Hematopoietic multipotent progenitor cell treated with erythropoietin and hydrocortisone succinate and interleukin-3 and kit ligand, for 4 days (in vitro differentiated cells): ENCODE measurements at places on chromosomes 11 and 22.

- DNase-seq, result peak; percentile 93
Measured at GRCh38 chr22:39900306-39901227, at the start of gene GRAP2. TSS of gene GRAP2 (plus strand) at chr22:39901084. CDS start at chr22:39947107, 46,023 bp downstream.

DNA sequence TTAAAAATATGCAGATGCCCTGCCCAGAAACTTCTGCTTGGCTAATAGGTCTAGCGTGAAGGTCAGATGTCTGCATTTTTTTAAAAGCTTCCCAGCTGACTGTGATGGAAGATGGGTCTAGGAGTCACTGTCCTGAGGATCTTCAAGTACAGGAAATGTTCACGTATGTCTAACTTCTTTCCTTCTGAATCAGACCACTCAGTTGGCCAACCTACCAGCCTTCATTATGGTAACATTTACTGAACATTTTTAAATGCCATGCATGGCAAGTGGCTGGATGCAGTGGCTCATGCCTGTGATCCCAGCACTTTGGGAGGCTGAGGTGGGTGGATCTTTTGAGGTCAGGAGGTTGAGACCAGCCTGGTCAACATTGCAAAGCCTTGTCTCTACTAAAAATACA lies 1.1 kb upstream of the PRG2 start:
- no peak for DNase-seq

DNA sequence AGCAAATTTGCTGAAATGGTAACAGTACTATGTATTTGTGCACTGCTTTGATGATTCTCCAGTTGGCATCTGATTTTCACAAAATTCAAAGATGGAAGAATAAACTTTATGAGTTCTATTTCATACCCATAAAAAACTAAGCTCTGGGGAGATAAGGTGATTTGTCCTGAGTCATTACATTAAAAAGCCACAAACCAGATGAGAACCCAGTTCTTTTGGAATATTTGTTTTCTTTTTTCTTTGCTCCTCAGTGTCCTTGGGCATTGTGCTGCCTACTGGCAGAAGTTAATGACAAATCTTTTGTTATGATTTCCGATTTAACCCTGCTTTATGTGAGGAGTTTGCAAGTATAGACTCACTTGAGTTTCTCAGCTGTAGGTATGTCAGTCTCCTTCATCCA lies 45.4 kb upstream of the AMOTL1 start:
- DNase-seq, result no peak

DNA sequence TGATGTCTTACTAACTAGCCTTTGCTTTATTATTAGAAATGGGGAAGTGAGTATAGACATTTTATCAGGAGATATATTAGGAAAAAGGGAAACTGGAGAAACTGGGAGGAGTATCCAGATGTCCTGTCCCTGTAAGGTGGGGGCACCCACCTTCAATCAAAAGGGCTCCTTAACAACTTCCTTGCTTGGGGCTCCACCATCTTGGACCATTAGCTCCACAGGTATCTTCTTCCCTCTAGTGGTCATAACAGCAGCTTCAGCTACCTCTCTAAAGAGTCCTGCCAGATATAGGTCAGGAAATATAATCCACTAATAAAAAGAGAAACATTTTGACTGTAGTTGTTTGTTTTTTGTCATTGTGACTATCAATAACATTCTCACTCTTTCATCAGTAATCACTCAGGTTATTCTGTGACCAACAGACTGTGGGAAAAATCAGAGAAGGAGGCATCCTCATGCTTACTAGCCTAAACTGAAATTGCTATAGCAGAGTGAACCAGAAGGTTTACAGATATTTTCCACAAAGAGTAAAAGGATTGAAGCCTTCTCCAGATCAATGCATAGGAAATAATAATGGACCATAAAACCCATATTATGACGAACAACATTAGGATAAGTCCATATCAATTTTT lies 10.4 kb downstream of the OR51B4 start:
- DNase-seq, result peak; percentile 88

GRCh38 chr11:59267736-59268475 lies 55.2 kb upstream of the MPEG1 start:
- DNase-seq, result no peak

DNA sequence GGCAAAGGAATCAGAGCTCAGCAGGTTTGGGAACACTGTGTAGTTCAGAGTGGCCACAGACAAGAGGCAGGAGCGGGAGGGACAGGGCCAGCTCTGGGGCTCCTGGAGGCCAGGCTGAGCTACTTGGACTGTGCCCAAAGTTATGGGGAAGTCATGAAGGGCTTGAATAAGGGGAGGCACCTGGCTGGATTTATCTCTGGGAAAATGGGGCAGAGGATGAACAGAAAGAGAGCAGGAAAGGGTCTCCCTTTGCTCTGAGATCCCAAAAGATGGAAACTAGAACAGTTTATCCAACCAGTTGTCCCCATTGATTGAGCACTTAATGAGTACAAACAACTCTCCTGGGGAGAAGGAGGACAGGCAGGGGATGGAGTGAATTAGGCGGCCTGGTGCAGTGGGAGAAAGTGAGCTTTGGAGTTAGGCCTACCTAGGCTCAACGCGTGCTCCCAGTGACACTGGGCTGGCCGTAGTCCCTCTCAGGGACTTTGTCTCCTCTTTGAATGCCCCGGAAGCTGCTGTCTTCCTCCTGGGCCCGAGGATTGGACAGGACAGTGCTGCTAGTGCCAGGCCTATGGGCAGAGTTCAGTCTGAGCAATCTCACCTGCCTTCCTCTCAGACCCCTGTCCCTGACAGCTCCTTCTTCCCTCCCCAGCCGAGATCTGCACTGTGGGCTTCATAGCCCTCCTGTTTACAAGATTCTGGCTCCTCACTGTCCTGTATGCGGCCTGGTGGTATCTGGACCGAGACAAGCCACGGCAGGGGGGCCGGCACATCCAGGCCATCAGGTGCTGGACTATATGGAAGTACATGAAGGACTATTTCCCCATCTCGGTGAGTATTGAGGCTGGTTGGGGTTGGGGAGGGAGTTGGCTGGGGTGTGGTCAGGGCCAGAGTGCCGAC lies 2.0 kb downstream of the MOGAT2 start:
- DNase-seq, result no peak

GRCh38 chr11:72762641-72763304 lies 10.6 kb upstream of the ARAP1 start:
- no peak for DNase-seq
